ENCODE measurements at places on chromosomes 2 and 18.

GRCh38 chr18:40577239-40577980 is 1377.6 kb upstream of the PIK3C3 start:
- DNase-seq = no peak

- DNase-seq = no peak
These were observed 3.2 kb upstream of the MGAT4A start for GRCh38 chr2:98734162-98734561.

- no peak for DNase-seq
These were observed 253.4 kb downstream of the TMX3 start for GRCh38 chr18:68461481-68462018.

GRCh38 chr2:10992023-10992791 is 80.5 kb downstream of the KCNF1 start:
- no peak for DNase-seq

DNA sequence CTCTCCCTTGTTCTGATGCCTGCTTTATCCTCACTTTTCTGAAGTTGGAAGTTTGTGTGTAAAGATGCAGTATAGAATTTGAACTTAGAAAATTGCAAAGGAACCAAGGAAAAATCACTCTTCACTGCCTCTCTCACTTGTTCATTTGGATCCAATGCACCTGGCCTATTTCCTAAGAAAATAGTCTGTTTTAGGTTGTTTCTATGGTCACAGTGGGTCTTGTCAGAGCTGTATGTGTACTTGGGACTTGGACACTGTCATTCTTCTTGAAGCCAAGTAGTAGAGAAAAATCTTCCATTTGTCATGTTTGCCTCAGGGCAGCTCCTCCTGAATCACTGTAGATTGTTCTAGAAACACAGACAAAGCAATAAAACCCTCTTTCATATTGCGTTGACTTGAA is 80.3 kb upstream of the SESTD1 start:
- no peak for DNase-seq

DNA sequence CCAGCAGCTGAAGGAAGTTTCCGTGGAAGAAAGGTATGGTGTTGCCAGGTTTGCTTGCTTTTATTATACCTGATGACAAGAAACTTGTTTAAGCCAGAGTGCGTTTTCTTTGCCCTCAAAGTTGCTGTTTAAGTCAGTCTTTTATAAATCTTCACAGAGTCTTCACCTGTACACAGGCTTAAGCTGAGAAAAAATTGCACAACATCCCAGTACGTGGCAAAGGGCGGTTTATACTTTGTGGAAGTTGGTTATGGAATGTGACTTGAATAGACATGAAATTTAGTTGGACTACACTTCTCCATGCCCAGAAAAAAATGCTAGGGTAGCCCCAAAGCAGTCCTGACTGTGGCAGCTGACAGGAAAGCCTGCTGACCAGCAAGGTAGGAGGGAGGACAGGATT is 121.5 kb downstream of the RTN4 start:
- DNase-seq = no peak

DNA sequence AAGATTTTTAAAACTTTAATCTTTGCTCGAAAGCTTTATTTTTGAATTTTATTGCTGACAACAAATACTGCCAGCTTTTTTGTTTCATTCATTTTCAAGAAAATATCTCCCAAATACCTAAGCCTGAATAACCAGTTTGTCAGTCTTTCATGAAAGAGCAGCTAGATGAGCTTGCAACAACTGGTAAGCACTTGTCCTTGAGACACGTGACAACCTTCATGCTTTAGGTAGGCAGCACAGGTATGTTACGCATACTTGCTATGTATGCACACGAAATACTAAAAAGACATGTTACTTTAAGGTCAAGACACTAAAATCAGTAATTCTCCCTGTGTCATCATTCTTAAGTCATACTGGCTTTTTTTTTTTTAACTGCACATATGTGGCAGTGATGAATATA is 12.3 kb downstream of the CEBPZ start:
- DNase-seq = no peak

DNA sequence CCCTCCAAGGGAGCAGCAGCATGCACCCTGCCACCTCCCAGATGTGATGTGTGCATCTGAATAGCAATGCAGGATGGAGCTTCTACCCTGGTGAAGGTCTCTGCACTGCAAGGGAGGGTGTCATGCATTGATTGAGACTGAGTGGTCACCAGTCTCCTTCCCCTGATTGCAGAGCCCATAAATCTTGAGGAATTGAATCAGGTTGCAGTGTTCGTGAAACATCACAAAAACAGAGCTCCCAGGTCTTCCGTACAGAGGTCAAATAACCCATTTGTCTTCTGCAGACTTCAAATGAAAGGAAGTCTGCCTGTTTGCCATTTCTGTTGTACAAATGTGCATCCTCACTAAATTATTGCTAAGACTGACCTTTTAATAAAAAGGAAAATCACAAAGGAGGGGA is 136.8 kb downstream of the WDSUB1 start:
- DNase-seq = no peak

DNA sequence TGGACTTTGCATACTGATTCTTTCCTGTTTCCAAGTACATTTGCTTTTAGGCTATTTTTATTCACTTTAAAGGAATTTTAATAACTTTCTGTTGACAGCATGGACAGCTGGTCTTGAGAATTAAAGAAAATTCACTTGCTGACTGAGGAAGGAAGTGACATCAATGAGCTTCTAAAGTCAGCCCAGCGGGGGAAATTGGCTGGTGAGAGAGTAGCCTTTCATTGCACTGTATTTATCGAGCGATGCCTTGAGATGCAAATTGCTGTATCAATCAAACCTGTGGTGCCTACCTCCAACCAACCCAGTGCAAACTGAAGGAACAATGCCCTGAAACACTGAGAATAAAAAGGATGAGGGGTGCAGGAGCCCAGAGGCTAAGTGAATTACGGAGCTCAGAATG is 91.4 kb upstream of the AQP4 start:
- DNase-seq = no peak

DNA sequence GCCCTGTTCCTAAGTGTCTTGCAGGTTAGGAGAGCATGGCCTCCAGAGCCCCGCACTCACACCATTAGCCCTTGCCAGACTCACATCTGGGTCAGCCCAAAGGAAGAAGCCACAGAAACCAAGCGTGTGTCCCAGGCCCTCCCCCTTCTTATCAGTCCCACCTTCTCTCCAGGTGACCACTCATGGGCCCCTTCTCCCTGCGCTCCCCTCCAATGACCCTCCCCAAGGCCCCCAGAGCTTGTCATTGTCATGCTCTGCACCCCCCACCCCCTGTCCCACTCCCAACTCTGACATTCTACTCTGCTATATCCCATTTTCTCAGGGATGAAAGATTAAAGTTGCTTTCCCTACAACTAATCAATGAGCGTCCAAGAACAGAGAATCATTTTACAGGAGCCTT is 30.1 kb downstream of the CAPN14 start:
- DNase-seq = no peak

DNA sequence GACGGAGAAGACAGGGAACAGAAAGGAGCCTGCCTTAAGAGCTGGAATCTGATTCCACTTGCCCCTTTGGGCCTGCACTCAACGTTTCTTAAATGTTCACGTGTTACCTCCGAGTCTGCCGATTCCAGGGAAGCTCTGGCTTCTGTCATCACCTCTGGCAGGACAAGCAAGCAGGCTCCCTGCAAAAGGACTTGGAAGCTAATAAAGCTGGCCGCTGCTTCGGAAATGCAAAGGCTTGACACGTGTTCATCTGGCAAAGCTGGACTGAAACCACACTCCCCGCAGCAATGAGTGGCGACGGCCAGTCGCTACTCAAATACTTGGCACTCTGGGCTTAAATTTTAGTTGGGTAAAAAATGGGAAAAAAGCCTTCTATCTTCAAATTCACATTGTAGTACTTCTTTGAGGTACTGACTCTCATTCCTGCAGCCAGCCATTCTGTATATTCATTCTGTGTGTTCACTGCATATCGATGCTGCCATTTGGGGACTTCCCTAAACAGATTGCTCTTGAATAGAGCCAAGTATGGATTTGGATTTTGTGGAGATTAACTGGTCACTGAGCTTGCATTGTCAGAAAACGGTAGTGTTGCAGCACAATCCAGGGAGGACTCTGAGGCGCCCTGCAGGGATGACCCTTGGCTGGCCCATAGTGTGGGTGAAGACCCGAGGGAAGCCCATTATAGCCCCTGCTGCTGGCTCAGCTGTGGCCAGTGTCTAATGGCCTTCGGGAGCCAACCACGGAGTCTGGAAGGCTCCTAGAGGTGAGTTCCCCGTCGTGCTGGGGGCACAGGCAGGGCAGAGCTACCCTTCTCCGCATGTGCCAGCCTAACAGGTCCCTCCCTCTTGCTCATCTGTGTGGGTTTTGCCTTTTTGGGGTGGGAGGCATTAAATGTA is 231.5 kb downstream of the PRKCE start:
- DNase-seq = no peak

GRCh38 chr2:47079515-47080412 is 75.3 kb downstream of the STPG4 start:
- no peak for DNase-seq

GRCh38 chr2:214574084-214574781 is 163.4 kb downstream of the VWC2L start:
- no peak for DNase-seq

- DNase-seq = no peak
These were observed 285.6 kb downstream of the THSD7B start for GRCh38 chr2:137050949-137051348.

GRCh38 chr2:86491088-86491487 is 49.9 kb downstream of the KDM3A start:
- DNase-seq = no peak

DNA sequence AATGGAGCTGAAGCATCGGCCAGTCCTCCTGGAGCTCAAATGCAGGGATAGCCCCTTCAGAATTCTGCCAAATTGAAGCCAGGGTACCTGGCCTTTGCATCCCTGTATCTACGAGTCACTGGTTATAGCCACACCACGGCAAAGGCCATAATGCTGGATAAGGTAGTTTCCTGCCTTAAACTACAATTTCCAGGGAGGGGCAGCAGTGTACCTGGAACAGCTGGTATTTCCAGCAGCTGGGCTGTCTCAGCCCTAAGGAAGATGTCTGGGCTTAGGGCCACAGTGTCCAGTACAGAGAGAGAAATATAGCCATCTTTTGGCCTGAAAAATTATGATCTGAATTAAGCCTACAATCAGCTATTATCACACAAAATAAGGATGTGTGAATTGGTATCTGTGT is 180.3 kb downstream of the GCA start:
- DNase-seq = no peak

DNA sequence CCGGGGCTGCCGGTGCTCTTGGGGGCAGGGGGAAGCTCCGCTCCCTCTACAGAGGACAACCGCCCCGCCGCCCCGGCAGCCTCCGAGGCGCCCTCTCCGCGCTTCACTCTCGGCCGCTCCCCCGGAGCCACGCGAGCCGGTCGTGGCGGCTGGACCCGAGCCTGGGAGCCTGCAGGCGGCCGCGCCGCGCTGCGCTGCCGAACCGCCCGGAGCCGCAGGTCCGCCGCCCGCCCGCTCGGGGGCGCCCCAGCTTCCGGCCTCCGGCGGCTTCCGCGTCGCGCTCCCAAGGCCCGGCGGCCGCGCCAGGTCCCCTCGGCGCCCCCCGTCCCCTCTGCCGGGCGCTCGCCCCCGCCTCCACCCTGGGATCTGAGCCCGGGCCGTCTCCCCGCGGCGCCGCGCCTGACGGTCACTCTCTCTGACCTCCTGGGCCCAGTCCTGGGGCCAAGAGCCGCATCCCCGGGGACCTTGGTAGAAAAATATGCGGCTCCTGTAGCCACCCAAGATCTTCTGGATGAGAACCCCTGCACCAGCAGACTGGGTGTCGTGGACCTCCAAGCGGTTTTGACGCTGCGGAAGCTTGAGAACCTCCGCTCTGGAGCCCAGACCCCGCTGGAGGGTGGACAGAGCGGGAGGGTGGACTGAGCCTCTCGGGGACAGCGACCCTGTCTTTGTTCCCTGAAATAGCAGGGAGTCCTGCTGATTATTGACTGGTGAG is 44.3 kb downstream of the SERTAD2 start:
- peak; percentile 64 for DNase-seq

GRCh38 chr2:76268902-76269620 is 558.3 kb upstream of the GCFC2 start:
- no peak for DNase-seq

DNA sequence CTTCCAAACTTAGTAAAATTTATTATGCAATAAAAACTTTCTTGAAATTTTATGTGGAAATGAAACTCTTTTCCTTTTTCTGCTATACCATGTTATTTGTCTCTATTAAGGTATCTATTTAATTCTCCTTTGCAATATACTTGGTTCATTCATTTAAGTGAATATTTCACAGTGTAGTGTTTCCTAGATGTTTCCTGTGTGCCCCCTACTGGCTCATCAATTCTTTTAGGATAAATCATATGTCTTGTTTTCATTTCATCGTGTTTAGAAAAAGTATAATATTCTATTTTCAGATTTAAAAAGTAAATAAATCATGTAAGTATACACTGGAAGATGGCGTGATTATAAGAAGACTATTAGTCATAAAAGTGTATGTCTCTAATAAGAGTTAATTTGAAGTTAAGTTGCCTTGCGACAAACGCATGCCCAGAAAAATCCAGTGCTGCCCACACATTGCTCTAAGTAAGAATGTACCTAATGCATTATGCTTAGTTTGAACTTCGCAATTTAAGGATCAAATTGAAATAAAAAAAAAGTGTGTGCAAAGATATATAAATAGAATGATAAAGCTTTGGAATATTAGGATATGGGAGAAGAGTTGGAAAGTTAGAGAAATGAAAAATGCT is 525.4 kb downstream of the KCNJ3 start:
- no peak for DNase-seq

GRCh38 chr18:56569416-56569815 is 69.0 kb downstream of the TXNL1 start:
- DNase-seq = no peak

DNA sequence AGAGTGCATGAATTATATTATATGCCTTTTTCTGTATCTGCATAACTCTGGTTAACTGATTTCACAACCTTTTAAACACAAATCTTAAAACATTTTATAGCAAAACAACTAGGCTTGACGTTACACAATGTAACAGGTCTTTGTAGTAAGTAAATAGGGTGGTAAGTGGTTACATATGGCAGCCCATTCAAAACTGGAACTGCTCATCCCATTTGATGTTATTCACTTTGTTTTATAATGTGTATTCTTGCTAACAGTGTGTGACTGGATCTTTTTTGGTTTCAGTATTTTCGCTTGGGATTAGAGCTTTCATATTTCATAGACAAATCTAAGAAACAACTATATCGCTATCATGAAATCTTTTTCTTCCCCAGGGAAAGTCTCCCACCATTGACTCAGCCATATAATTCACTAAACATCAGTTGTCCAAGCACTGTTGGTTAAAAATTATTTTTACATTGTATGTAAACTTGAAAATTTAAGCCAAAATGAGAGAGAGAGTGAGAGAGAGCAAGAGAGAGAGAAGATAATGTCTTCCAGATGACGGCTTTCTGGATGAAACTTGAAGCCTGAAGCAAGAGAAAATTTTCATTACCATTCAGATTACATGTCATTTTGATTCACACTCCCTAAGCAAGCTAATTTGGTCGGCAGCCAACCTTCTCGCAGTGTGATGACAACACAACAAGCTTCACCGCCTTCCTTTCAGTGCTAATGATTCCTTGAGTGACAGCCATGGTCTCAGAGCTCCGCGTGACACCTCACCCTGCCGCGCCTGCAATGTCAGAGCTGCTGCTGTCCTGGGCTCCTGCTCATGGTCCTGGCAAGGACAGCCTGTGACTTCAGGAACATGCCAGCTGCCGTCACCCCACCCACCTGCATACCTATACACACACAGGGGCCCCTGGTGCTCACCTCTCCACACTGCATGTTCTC is 946.9 kb upstream of the SOX11 start:
- no peak for DNase-seq

GRCh38 chr2:203934041-203934492 is 2.5 kb upstream of the ICOS start:
- no peak for DNase-seq

Data from activated CD4-positive, CD25-positive, alpha-beta regulatory T cell (primary cell).